Activated CD4-positive, alpha-beta T cell treated with anti-CD3 and anti-CD28 coated beads, Interleukin-2, amount 10 ng/mL, durations not matched to agents 24 days and 14 days (primary cell): ENCODE measurements at places on chromosomes 11 and 22. TPM values are rescaled to one million over a fixed set of nuclear protein-coding genes. Genes with fewer than 3 reads are reported as not detected.

Gene MS4A4A
- not detected in 2 replicates for total RNA-seq

Gene HEPHL1
- total RNA-seq: not detected in 2 replicates

Gene MAPK1
- total RNA-seq: 101 TPM in 2 replicates

Gene DERL3
- 13.4 and 14.8 TPM in 2 replicates for total RNA-seq

Gene MMP12
- not detected in 2 replicates for total RNA-seq

- no peak for DNase-seq
These were observed 456.9 kb downstream of the OPCML start for GRCh38 chr11:133075351-133075750.

DNA sequence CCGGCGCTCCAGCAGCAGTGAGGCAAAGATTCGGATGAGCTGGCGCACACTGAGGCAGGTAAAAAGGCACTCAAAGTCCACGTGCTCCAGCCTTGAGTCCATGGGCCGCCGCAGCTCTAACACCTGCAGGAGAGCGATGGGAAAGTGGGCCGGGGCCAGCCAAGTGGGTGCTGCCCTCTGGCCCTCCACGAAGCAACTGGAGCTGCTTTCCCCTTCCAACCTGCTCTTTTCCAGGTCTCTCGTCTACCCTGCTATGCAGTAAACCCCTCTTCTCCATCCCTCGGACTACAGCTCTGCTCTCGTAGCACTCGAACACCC is 20.0 kb downstream of the RPL27A start:
- DNase-seq: no peak

DNA sequence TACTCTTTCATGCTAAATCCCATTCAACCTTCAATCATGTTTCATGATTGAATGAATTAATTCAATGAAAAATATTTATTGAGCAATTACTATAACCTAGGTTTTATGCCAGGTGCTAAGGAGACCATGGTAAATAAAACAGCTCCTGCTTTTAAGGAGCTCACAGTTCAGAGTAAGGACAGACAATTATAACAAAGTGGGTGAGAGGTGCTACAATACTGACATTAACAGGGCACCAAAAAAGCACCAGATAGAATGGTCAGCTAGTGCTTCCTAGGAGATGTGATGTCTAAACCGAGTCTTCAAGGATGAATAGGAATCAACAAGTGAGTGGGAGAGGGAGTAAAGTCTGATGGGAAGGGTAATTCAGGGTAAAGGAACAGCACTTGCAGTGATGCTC is 366.7 kb downstream of the SOX6 start:
- no peak for DNase-seq

DNA sequence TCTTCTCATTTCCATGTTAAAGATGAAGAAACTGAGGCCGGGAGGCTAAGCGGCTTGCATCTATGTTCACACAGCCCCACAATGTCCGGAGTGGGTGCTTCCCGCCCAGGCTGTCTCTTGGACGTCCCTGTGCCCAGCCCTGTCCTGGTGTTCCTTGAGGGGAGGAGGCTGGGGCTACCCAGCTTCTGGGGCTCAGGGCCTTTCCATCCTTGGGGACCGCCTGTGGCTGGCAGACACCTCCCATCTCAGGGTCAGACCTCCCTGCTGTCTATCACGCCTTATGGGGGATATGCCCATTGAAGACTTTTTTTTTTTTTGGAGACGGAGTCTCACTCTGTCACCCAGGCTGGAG is 95.5 kb downstream of the WNT7B start:
- no peak for DNase-seq
